MM.1S (cell line): ENCODE measurements at places on chromosomes 5 and 9.
A peak's percentile ranks its signal among the peaks of the same experiment; 100 is the strongest.

GRCh38 chr9:133117271-133118178, 3.5 kb downstream of the RALGDS start:
- no peak for DNase-seq

DNA sequence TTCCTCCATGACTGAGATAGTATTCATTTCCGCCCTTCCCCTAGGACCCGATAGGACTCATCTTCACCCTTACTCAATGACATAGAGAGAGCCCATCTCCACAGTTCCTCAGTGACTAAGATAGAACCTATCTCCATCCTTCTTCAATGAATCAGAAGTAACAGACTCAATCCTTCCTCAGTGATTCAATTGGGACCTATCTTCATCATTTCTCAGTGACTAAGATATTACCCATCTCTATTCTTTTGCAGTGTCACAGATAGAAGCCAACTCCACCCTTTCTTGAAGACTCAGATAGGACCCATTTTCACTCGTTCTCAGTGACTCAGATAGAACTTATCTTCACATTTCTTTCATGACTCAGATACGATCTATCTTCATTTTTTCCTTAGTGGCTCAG, 164.6 kb downstream of the FBXO4 start:
- DNase-seq = no peak

GRCh38 chr5:1173485-1174070, 27.8 kb upstream of the SLC6A19 start:
- DNase-seq = no peak

DNA sequence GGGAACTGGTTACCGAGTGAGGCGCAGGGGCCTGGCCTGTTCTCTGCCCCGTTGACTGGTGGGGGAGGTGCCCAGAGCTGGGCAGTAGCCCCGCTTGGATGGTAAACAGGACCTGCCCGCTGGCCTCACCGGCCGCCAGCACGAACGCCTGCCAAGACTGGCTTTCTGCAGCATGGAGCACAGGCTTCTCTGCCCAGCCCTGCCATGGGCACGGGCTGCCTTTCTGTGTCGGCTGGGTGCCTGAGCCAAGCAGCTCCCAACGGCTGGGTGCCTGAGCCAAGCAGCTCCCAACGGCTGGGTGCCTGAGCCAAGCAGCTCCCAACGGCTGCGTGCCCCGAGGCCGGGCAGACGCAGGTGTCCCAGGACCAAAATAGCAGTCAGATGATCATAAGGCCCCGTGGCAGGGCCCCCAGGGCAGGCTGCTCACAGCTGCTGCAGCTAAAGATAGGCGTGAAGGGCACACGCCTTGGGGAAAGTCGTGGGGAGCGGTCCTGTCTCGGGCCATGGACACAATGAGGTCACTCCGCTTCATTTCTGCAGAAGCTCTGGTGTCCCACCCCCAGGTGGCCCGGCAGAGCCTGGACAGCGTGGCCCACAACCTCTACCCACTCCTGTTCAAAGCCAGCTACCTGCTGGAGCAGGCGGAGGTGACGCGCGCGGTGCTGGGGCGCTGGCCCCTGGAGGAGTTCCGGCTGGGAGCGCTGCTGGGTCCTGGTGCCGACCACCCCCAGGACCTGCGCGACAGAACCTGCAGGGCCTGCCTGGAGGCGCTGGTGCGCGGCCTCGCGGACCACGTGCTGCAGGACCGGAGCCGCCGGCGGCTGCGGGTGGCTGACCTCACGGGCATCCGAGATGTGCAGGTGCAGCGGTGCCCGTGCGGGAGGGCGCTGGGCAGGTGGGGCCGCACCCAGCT, at the start of gene LRRC14B:
TSS of gene LRRC14B (plus strand) at position 460 of the 913 bp plus-strand sequence. CDS start at position 504, 44 bp downstream.
- peak; percentile 92 for DNase-seq

DNA sequence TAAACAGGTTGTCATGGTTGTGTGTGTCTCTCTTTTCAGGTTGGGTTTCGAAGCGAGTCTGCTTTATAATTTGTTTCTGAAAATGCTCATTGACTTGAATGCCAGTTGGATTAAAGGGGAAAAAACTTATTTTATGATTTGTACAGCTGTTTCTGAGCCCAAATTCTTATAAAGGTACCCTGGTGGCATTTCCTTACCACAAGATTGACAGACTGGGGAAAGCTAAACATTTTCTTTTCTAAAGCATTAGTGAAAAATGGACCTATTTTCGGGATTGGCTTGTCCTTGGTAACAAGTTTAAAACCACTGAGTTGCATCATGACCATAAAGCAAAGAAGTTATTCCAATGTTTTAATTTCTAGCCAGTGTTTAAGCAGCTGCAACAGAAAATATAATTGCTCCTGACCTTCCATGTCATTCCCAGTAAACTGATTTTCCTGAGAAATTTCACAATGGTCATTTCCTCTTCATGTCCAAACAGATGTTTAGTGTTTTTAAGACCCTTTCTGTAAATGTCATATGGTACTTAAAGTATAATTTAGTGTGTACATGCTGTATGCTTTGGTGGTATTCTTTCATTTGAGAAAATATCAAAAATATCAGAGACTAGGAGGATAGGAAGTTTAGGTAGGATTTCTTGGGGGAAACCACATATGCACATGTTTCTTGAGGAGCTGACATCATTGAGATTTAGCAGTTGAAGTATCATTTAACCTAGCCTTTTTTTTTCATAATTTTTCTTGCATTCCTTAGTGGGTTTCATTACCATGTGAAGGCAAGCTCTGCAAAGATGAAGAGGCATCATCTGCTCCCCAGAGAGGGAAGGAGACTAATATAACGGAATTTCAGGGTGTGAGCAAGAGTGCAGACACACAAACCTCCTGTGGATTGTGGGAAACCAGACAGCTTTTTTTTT, 667.1 kb upstream of the RGMB start:
- DNase-seq = no peak

- DNase-seq = no peak
These were observed 43.9 kb upstream of the ALDOB start for GRCh38 chr9:101479338-101480030.

- no peak for DNase-seq
These were observed 52.2 kb downstream of the MLLT3 start for GRCh38 chr9:20570087-20570486.

DNA sequence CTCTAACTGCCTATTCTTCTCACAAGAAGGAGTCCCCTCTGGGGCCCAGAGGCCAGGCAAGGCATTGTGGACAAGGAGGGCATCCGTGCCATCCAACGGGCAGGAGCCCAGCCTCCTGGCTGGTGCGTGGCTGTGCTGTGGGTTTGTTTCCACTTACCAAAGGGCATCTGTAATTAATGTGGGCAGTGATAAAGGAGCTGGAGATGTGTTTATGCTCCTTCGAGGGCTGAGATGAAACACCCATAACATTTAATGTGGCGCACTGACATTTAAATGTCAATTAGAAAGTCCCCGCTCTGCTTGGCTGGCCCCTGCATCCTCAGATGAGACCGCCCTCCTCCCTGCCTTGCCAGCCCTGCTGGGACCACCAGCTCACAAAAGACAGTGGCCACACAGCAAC, 57.1 kb downstream of the KCNIP1 start:
- no peak for DNase-seq

DNA sequence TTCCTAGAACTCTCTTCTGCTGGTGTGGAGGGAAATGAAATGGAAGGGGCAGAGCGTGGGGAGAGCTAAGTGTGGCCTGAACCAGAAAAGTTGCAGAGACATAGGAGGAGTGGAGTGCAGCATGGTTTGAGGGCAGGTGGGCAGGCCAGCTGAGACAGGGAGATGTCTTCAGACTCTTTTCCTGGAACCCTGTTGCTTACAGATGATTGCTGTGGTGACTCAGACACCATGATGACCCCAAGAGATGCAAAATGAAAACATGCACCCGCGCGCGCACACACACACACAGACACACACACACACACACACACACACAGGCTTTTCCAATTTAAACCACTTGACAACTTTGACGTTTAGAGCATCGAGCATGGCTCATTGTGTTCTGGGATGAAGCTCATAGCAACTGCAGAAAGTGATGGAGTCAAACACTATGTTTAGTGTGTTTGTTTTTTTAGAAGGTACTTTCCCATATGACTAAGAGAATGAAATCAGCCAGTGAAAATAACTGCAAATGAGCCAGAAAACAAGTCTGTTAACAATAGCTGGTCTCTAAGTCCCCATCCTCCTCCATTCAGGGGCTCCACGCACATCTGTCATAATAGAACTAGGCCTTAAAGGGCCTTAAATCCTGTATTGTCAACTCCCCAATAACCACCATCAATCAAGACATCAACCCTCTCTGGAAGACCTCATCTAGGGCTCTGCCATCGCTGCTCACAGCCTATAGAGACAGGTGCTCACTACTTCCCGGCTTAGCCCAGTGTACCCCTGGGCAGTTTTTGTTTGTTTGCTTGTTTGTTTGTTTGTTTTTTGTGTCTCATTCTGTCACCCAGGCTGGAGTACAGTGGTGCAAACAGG, 9.6 kb downstream of the TMOD1 start:
- peak; percentile 9 for DNase-seq

GRCh38 chr9:22238809-22239684, 207.6 kb upstream of the DMRTA1 start:
- DNase-seq = peak; percentile 48

GRCh38 chr5:95445995-95446394, 54.8 kb downstream of the FAM81B start:
- no peak for DNase-seq

DNA sequence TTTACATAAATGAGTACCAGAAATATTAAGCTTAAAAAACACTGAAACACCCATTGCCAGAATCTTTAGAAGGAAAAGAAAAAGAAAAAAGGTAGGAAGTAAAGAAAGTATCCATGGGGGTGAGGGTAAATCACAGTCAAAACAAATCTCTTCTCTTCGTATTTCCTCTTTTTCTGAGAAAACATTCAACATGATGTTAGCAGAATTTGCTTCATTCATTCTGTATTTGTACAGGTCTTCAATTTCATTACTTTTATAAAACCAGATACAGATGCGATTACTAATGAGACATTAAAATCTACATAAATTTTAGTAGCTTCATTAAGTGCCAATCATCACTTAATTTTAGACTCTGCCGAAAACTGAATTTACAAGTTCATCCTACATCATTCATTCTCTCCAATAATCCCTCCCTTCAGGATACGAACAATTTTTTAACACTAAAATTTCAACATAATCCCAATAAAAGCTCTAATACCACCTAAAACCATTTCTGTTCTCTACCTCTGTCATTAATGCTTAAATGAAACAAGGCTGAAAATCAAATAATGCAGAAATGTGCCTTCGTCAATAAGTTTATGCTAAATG, 7.0 kb downstream of the NR3C1 start:
- DNase-seq = no peak

DNA sequence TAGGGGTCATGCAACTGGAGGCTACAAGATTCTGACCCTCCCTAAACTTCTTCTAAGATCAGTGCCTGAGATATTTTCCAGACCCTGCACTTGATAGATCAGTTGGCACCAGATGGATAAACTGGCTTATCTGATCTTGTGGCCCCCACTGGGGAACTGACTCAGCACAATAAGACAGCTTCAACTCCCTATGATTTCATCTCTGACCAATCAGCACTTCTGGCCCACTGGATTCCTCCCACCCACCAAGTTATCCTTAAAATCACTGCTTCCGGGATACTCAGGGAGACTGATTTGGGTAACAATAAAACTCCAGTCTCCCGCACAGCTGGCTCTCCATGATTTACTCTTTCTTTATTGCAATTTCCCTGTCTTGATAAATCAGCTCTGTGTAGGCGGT, 2180.4 kb upstream of the WWC1 start:
- DNase-seq = no peak

- DNase-seq = peak; percentile 63
These were observed 4.6 kb upstream of the SLC25A48 start for GRCh38 chr5:135829681-135830383.

DNA sequence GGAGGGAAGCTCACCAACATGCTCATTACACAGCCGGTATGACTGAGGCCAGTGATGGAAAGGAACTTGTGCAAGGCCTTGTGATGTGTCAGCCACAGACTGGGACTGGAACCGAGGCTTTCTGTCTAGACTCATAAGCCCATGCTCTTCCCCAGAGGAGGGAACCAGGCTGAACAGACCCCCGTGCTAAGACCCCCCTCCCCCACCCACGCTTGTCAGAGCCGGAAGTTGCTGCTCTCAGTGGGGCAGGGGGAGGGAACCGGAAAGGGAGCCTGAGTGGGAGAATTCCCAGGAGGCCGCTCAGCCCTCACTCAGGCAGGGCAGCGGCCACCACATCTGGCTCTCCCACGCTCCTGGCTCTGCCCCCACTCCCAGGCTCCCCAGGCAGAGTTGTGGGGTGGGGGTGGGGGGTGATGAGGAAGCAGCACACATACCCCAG, 4.1 kb upstream of the PDGFRB start:
- DNase-seq = no peak

DNA sequence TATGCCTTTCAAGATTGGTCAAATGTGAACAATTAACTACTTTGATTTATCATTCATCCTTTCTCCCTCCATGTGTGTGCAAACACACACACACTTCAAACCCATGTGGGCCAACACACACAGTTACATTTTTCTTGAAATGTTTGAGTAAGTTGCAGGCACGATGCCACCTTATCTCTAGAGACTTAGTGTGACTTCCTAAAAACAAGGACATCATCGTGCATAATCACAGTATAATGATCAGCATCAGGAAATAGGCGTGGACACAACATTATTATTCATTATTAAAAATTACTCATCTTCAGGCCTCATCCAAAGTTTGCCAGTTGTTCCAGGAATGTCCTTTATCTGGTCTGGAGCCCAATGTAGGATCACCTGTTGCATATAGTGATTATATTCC, 209.5 kb downstream of the GNA14 start:
- DNase-seq = no peak

DNA sequence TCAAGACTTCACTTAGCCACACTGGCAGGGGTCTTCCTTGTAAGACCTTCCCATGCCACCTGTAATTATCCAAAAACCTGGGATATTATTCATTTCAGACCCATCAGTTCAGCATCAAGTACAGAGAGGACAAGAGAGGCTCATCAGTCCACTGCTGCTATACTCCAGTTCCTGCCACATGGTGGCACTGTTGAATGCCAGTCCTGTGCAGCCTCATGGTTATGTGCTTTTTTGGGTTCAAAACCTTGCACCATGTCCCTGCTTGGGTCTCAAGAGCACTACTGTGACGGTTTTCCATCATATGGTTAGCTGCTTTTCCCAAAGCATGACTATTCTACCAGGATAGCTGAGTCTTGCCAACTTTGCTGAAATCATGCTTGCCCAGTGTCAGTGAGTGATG, 8.5 kb downstream of the PTGS1 start:
- peak; percentile 11 for DNase-seq

- no peak for DNase-seq
These were observed 3.3 kb upstream of the LCN2 start for GRCh38 chr9:128145951-128146351.

- no peak for DNase-seq
These were observed 67.7 kb downstream of the C5orf15 start for GRCh38 chr5:133900534-133901270.
